NCI-H187 (cell line): ENCODE measurements at places on chromosomes 5 and 9.

DNA sequence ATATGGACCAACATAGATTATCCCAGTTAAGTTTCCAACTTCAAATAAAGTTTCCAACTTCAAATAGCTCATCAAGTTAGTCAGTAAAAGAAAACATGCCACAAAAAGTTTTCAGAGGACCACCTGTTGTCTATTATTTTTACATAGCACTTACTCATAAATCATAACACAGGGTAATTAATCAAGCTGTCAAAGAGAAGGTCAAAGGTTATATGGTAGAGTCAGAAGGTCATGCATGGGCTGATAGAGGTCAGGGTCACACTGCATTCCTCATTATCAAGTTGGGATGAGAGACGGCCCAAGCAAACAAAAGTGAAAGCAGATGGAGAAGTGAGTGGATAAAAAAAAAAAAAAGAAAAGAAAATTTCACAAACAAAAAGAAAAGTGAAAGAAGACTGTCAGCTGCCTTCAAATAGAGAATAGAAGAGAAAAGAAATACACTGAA lies 145.5 kb upstream of the POU5F2 start:
- no peak for DNase-seq

GRCh38 chr9:113591899-113592625 lies 128.5 kb downstream of the RGS3 start:
- no peak for DNase-seq

- DNase-seq = no peak
Observed at GRCh38 chr5:150497274-150497988, 10.5 kb upstream of the NDST1 start.

DNA sequence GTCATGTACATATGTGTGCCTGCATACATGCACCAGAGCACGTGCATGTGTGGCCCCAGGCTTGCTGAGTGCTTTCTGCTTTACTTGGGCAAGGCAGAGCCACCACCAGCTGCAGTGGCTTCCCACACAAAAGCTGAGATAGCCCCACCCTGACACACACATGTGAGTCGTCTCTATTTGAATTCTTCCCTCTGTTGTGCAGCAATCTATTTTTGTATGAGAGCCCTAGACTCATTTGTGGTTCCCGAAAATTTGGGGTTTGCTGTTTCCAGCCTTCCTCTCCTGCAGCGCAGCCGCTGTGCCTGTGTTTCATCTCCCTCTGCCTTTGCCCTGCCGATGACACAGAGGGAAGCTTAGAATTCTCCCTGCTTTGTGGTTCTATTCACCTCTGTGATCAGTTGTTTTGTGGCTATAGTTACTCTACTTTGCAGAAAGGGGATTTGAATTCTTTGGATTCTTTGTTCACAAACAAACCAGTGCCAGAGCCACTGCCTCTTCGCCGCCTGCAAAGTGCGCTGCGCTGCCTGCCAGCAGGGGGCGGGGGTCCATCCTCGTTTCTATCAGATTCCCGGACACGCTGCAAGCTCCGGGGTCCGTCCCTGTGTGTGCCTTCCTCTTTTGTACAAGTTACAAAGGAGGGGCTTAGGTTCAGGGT lies 95.8 kb upstream of the DAP start:
- DNase-seq = no peak

DNA sequence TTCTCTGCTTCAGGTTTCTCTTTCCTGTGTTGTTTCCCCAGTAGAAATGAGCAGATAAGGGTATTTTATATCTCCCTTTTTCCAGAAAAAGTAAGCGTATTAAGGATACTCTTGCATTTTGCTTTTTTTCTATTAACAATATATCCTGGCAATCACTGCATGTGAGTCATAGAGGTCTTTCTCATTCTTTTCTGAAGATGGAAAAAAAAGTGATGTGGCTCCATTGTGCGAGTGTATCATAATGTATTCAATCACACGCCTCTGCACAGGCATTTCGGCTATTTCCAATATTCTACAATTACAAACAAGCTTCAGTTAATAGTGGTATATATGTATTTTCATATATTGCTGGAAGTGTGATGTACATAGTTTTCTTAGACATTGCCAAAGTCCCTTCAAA lies 155.9 kb downstream of the MED27 start:
- DNase-seq = no peak

DNA sequence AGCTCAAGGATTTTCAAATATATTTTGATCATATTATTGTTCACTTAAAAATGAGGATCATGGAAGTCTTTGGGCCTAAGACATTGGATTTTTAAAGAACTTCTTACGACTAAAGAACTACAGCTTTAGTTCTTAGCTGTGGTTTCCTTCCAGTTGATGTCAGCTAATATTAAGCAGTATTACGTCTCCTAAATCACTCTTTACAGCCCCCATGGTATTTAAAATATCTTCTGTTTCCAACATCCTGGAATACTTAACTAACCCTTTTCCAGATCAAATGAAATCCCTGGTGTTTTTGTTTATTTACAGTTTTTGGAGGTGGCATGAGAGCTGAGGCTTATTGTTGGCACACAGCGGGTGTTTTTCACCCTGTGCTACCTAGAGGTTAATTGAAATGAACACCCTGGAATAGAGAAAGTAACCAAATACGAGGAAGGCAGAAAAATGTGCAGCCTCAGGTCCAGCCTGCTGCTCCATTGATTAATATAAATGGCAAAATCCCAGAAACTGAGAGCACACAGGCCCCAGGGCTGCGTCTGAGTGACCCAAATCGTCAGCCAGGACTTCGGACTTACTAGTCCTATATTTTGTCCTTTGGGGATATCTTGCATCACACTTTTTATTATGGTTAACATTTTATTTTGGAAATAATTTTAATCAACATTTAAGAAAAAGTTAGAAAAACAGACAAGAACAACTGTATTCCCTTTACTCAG lies 52.3 kb upstream of the ICE1 start:
- DNase-seq = no peak

DNA sequence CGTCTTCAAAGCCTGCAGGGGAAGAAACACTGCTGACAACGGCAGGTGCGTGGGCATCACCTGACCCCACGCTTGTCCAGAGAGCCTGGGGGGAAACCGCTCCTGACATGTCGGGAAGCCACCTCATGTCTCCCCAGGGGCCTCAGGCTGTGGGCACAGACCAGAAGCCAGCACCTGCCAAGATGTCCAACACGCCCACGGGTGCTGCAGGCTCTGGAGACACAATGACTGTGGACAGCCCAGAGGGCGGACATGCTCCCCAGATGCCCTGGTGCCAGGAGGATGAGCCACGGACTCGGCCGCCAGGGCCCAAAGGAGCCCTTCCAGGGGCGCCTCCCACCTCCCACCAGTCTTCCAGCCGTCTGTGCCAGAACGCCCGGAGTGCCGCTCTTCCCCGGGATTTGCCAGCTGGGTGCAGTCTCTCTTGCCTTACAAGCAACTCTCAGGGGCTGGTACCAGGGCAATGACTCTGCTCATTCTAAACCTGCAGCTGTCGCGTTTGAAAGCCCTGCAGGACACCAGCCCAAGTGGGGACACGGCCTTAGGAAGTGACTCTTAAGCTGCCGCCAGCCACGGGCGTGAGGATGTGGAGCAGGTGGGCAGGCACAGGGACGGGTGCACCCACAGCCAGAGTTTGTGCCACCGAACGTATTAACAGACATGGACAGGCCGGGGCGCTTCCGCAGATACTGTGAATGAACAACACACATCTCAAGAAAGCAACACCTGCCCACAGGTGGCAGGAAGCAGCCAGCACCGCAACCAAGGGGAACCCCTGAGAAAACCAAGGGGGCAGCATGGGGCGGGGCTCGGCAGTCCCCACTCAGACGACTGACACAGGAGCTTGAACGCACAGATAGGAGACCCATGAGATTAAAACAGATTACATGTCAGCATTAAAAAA lies 6.8 kb upstream of the LHX3 start:
- no peak for DNase-seq

DNA sequence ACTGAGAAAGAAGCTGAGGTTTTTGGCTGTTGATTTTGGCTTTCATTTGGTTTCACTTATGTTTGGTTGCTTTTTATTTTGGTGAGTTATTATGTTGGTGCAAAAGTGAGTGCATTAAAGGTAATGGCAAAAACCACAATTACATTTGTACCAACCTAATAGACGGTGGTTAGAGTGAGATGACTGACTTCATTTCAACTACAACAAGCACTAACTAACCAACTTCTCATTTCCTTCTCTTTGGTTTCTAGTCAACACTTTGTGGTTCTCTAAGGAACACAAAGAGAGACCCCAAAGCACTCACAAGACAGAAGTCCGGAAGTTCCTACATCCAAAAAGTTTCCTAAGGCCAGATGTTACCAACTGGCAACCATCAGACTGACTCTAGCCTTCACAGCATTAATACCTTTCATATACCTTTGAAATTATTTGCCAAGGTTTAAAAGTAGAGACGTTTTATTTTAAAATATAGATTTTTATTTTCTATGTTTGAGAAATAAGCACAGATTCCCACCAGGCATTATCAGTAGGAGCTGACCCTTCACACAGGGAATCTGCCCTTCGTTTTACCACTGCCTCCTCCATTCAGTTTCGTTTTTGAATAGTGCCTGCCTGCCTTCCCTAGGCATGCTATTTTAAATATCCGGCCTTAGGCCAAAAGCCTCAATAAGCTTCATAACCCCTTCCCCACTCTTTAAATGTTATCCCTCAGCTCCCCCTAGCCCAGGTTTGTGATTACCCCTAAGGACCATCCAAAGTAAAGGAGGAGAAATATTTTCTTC lies 301.1 kb upstream of the PTGER4 start:
- no peak for DNase-seq

- no peak for DNase-seq
Observed at GRCh38 chr5:158463938-158464337, 605.0 kb upstream of the CLINT1 start.

DNA sequence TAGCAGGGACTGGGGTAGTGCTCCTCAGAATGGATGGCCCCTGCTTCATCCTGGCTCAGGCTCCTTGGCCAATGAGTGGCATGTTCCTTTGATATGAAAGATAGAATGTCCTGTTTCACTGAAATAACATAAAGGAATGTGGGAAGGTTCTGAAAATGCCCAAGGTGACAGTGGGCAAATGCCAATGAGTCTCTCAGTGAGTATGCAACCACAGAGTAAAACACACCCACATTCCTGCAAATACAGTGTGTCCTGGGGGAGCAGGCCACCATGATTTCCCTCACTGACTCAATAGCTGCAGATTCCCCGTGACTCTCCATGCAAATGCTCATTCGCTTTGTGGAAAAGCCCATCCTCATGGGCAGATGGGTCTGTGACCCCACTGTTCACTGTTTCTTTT lies 36.4 kb downstream of the ZNF366 start:
- no peak for DNase-seq

- no peak for DNase-seq
Observed at GRCh38 chr5:8766448-8766847, 779.4 kb downstream of the SEMA5A start.

DNA sequence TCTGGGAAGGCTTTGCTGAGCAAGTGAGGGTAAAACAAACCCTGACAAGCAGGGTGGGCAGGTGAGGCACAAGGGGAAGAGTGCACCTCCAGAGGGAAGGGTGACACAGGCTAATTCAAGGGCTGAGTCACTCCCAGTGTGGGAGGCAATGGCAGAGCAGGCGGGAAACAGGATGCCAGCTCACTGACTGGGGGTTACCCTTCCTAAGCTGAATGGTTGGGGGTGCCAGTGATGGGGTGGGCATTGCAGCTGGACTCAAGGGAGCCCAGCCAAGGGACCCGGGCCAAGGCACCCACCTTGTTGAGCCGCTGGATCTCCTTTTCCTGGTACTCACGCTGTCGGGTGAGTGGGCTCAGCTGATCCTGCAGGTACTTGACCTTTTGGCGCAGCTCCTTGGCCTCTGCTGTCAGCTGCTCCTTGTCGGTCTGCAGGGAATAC lies 18.4 kb downstream of the GPX3 start:
- DNase-seq = no peak

DNA sequence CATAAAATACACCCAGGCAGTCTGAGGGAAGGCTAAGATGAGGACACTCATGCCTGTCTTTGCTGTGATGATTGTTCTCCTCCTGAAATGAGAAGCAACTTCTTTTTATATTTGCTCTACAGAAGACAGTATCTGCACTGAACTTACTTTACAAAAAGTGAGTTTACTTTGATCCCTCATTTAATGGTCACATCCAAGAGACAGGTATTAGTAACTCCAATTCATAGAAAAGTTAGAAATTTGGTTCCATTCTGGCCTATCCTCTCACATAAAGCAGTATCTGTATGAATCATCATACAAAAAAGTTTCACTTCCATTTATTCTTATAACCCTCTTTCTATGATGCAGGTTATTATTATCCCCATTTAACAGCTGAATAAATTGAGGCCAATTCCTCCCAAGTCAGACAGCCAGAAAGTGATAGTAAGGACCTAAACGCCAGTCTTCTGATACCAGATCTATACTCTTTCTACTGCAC lies 15.2 kb downstream of the TSTD2 start:
- DNase-seq = no peak
